ENCODE measurements at places on chromosomes 7 and 10. TPM values are rescaled to one million over a fixed set of nuclear protein-coding genes. Genes with fewer than 3 reads are reported as not detected.
A peak's percentile ranks its signal among the peaks of the same experiment; 100 is the strongest.

- no peak overlapping the region for H3K4me3 ChIP-seq
- H3K27me3 ChIP-seq: no peaks in the 10 kb centered on the region
- H3K4me1 ChIP-seq: no peaks in the 10 kb centered on the region
- no peak for ATAC-seq
Measured at GRCh38 chr10:51615764-51616298, 83.6 kb downstream of the CSTF2T start.

DNA sequence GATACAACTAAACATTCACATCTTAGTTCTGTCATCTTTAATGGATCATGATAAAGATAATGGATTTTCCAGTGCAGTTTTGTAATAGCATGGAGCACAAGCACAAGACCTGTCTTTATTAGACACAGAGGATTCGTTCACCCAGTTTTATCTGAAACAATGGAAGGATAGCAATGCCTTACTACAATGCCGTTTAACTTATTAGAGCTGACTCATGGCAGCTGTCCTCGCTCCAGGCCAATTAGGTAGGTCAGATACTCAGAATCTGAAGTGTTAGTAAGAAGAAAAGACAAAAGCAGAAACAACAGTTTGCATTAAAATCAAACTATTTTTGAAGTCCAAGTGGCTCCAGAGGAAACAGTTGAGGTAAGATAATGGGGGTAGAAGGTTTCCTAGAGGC, 12.8 kb downstream of the OR13A1 start:
- H3K4me1 ChIP-seq: peaks cover 12% of the 10 kb centered on the region
- no peak overlapping the region for H3K27ac ChIP-seq
- H3K27me3 ChIP-seq: peaks cover 9% of the 10 kb centered on the region
- no peak overlapping the region for H3K4me3 ChIP-seq
- no peak for ATAC-seq

DNA sequence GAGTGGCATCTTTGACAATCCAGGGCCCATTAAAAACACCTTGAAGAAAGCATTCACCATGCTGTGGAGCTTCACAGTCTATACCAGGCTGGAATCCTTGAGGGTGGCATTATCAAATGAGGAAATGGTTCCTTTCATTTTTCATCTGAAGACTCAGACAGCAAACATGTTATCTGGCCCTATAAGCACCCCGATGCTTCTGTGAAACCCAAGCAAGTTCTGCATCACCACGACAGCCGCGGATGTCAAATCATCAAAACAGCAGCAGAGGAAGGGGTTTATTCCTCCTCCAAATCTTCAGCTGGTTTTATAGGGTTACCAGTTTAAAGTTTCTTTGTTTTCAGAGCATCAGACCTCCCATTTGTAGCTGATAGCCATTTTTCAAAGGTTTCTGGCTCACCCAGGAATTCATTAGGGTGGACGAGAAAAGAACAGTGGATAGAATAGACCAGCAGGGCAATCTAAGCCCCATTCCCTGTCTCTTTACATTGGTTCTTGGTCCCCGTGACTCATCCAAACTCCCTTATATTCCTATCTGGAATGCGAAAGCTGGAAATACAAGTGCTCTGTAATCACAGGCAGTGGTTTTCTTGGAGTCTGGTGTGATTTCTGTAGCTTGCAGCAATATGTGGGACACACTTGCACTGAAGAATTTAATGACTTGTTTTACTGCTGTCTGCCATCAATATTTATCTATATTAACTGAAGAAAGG, 217.9 kb downstream of the SKAP2 start:
- H3K36me3 ChIP-seq: no peaks in the 10 kb centered on the region
- no peaks in the 10 kb centered on the region for H3K4me1 ChIP-seq
- H3K27ac ChIP-seq: no peak overlapping the region
- H3K27me3 ChIP-seq: peaks cover 11% of the 10 kb centered on the region

DNA sequence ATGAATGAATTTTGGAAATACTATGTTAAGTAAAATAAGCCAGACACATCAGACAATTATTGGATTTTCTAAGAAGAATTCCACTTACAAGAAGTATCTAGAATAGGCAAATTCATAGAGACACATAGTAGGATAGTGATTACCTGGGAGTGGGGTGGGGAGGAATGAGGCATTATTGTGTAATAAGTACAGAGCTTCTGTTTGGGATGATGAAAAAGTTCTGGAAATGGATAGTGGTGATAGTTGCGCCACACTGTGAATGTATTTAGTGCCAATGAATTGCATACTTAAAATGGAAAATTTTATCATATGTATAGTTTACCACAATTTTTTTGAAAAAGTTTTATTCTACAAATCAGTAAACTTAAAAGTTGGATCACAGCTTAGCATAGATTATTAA, 297.2 kb upstream of the KAT6B start:
- no peaks in the 10 kb centered on the region for H3K27me3 ChIP-seq
- no peak overlapping the region for H3K4me3 ChIP-seq
- no peak overlapping the region for H3K27ac ChIP-seq
- ATAC-seq: no peak
- no peaks in the 10 kb centered on the region for H3K4me1 ChIP-seq

GRCh38 chr7:102322202-102322715, 34.0 kb downstream of the SPDYE6 start:
- H3K36me3 ChIP-seq: no peaks in the 10 kb centered on the region
- H3K27me3 ChIP-seq: peaks cover 17% of the 10 kb centered on the region
- H3K4me1 ChIP-seq: no peaks in the 10 kb centered on the region
- H3K4me3 ChIP-seq: no peak overlapping the region

- no peak overlapping the region for H3K4me3 ChIP-seq
- peaks cover 99% of the 10 kb centered on the region for H3K36me3 ChIP-seq
- no peak for ATAC-seq
- no peaks in the 10 kb centered on the region for H3K4me1 ChIP-seq
Measured at GRCh38 chr10:17712053-17712452, 39.9 kb upstream of the TMEM236 start.

- H3K36me3 ChIP-seq: no peaks in the 10 kb centered on the region
- ATAC-seq: no peak
- H3K4me3 ChIP-seq: no peak overlapping the region
- no peaks in the 10 kb centered on the region for H3K4me1 ChIP-seq
Measured at GRCh38 chr10:128998101-128998805, 468.8 kb upstream of the MGMT start.

DNA sequence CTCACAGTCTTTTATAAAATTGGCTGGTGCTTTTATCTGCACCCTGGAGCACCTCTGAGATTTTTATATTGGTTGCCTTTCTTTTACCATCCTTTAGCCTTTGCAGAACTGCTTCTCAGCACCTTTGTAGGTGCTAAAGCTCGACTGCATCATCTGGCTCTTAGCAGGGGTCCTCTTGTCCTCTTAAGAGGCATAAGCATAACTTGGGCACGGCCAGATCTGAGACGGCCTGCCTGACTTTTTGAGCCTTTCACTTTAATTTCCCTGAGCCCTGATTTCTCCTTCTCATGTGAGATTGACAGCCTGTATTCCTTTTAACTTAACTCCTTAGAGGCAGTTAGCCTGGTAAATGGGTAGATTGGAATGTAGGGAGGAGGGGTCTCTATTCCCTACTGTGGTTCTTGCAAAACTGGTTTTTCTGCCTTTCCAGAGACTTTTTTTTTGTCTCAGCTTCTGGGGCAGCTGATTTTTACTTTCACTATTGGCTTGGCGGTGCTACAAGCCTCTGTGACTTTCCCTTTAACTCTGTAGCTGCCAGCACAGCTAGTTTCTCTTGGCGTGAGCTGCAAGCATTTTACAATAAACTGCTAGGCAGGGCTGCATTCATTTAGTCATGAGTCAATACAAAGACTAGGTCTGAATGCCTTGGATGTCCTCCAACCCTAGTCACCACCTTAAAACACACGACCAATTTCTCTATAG, 24.0 kb downstream of the ZPBP start:
- H3K4me1 ChIP-seq: peaks cover 18% of the 10 kb centered on the region
- H3K27ac ChIP-seq: peak overlapping the region; percentile 72
- peak; percentile 68 for ATAC-seq
- peak overlapping the region; percentile 78 for H3K4me3 ChIP-seq
- H3K36me3 ChIP-seq: no peaks in the 10 kb centered on the region

DNA sequence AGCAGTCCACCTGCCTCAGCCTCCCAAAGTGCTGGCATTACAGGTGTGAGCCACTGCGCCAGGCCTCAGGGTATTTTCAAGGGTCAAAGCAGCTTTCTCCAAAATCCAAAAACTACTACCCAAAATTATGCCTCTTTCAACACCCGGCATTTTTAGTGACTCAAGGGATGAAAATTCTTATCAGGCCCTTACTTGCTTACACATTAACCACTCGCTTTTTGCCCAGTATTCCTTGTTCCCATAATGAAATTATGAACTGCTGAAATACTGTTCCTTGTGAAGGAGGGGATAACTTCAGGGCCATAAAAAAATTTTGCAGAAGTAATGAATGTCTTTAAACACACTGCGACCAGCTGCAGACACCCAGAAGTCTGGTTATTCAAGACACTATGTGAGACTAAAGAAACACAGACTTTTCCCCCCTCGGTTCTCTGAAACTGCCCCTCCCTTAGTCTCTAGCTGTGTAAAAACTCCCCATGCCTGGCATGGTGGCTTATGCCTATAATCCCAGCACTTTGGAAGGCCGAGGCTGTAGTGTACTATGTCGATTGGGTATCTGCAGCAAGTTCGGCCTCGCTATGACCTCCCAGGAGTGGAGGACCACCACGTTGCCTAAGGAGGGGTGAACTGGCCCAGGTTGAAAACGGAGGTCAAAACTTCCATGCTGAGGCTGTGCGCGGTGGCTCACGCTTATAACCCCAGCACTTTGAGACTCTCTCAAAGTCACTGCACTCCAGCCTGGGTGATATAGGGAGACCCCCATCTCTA, 12.0 kb downstream of the FXYD4 start:
- H3K4me1 ChIP-seq: peaks cover 11% of the 10 kb centered on the region
- H3K27me3 ChIP-seq: no peaks in the 10 kb centered on the region
- peaks cover 36% of the 10 kb centered on the region for H3K36me3 ChIP-seq
- H3K27ac ChIP-seq: no peak overlapping the region
- ATAC-seq: no peak
- H3K4me3 ChIP-seq: no peak overlapping the region

- H3K27ac ChIP-seq: no peak overlapping the region
- H3K36me3 ChIP-seq: no peaks in the 10 kb centered on the region
- H3K4me3 ChIP-seq: no peak overlapping the region
- ATAC-seq: peak; percentile 37
Measured at GRCh38 chr7:47361746-47362215, 220.1 kb downstream of the TNS3 start.

DNA sequence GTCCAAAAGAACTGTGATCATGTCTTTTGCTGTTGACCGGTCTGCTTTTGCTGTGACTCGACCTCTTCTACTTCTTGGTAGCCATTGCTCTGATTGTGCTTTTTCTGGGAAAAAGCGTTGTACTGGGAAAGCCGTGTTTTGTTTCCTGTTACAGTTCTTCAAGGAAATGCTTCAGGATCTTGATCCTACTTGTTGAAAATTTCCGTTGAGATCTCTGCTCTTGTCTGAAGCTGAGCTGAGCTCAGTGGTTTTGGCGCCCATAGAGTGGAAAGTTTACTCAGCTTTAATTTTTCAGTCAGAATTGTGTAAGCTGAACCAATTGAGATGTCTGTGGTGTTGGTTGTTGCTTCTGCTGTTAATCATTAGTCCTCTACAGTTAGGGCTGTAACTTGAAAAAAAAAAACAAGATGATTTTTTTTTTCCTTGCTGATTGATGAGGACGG, 302.2 kb downstream of the CCDC3 start:
- H3K4me3 ChIP-seq: peak overlapping the region; percentile 58
- ATAC-seq: peak; percentile 80
- H3K36me3 ChIP-seq: peaks cover 7% of the 10 kb centered on the region
- H3K4me1 ChIP-seq: peaks cover 34% of the 10 kb centered on the region
- H3K27ac ChIP-seq: peak overlapping the region; percentile 89
- no peaks in the 10 kb centered on the region for H3K27me3 ChIP-seq

GRCh38 chr7:51017576-51018535, 235.2 kb upstream of the GRB10 start:
- no peaks in the 10 kb centered on the region for H3K4me1 ChIP-seq
- no peak overlapping the region for H3K4me3 ChIP-seq
- H3K27me3 ChIP-seq: no peaks in the 10 kb centered on the region
- H3K36me3 ChIP-seq: no peaks in the 10 kb centered on the region
- no peak for ATAC-seq
- no peak overlapping the region for H3K27ac ChIP-seq

DNA sequence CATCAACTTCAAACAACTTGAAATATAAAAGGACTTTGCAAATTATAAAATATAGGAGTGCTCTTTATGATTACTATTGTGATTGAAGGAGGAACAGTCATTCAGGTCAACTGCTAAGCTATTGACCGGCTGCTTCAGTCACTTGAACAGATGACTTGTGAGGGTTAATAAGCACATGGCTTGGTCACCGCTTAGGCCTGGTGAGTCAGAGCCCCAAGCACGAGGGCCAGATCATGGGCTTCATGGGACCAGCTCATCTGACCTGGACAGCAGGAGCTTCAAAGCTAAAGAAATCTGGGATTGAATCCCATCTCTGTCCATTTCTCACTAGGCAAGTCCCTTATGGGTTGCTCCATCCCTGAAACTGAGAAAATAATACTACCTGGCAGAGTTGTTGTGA, 60.4 kb upstream of the ADO start:
- H3K4me3 ChIP-seq: no peak overlapping the region
- no peaks in the 10 kb centered on the region for H3K36me3 ChIP-seq
- H3K27ac ChIP-seq: no peak overlapping the region
- peaks cover 12% of the 10 kb centered on the region for H3K4me1 ChIP-seq
- ATAC-seq: no peak

DNA sequence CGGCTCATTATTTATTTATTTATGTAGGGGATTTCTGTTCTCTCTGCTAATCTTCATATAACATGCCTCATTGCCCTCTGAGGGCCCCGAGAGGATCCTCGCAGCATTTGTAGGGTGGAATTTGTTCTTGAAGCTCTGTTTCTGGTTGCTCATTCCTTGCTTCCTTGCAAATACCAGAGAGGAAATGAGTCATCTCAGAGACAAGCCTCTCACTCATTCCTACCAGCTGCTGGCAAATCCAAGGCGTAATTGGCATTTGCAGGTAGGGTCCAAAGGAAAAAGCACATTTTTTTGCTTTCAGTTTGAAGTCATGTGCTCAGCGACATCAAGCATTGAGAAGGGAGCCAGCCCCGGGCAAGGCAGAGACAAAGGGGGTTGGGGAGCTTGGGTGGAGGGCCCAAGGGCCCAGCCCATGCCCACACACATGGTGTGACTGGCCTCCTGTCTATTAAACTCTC, 501.6 kb downstream of the GALNT17 start:
- H3K27me3 ChIP-seq: no peaks in the 10 kb centered on the region
- no peaks in the 10 kb centered on the region for H3K36me3 ChIP-seq
- H3K4me3 ChIP-seq: no peak overlapping the region
- no peak for ATAC-seq

DNA sequence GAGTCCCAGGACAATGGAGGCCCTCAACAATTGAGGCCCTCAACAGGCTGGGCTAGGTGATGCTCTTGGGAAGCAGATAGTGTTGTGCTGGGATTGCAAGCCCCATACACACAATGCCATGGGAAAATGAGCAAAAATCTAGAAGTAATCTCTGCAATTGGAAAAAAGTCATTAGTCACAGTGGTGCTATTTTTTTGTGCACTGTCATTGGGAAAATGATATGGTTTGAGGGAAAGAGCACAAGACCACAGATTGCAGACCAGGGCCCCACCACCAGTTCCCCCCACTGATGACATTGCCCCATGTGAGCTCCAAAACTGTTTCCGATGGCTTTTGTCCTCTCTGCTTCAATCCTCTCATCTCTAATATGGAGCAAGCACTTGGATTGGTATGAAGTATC, 1.9 kb downstream of the KCTD7 start:
- H3K4me3 ChIP-seq: peak overlapping the region; percentile 72
- peaks cover 19% of the 10 kb centered on the region for H3K36me3 ChIP-seq
- no peak for ATAC-seq
- H3K4me1 ChIP-seq: peaks cover 46% of the 10 kb centered on the region

The ERVW-1 gene
- total RNA-seq: not detected

The CYP3A4 gene
- not detected for total RNA-seq

The LLCFC1 gene
- not detected for total RNA-seq

The NACAD gene
- 1.3 TPM for total RNA-seq

The HYAL4 gene
- not detected for total RNA-seq

The CYP26C1 gene
- not detected for total RNA-seq

The HOXA9 gene
- total RNA-seq: not detected

The WNT8B gene
- 0.11 TPM for total RNA-seq
